Effector memory CD4-positive, alpha-beta T cell (primary cell): ENCODE measurements at places on chromosomes 1 and 21.

- DNase-seq, result no peak
Measured at GRCh38 chr1:226602186-226603021, 53.8 kb downstream of the STUM start.

- DNase-seq, result no peak
Measured at GRCh38 chr1:232522189-232522588, 107.7 kb downstream of the SIPA1L2 start.

GRCh38 chr1:156805766-156806511 is 10.7 kb downstream of the SH2D2A start:
- DNase-seq, result no peak

- DNase-seq, result peak; percentile 49
Measured at GRCh38 chr1:53328009-53328461, at the start of gene LRP8. Gene LRP8, minus strand, starts transcription at chr1:53328070. Its CDS starts 158 bp downstream, at chr1:53327912.

- DNase-seq, result no peak
Measured at GRCh38 chr1:226649780-226650179, 89.3 kb downstream of the ITPKB start.

DNA sequence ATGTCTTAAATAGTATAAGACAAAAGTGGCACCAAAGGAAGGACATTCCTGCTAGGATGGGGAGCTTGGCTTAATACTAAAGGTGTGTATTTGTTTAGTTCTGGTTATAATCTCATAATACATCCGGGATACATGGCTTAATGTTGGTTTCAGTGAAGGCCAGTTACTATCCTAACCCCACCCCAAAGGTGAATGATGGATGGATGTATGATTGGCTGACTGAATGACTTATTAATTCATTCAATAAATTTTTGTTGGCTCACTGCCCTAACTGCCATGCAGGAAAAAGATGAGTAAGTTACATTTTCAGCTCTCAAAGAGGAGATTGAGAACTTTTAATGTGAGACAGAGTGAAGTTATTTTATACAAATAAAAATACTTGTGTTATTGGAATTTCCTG is 52.2 kb downstream of the PHACTR4 start:
- no peak for DNase-seq

GRCh38 chr1:223708001-223708359 is 4.4 kb upstream of the CAPN2 start:
- DNase-seq, result no peak

- DNase-seq, result no peak
Measured at GRCh38 chr1:92901126-92901525, 60.1 kb downstream of the DIPK1A start.

DNA sequence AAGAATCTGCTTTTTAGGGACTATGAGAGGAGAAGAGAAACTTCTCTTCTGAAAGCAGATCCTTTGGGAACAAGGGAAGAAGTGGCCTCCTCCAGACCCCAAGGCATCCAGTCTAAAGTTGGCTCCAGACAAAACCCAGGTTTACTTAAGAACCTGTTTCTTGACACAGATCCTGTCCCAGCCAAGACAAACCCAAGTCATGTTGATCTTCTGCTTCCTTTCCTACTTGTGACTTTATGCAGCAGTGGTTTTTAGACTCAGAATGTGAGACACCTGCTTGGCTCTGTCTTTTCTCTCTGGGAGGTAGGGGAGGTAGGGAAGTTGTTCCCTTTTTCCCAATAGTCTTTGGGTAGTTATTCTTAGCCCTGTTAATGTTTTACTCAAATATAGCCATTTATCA is 38.3 kb downstream of the ELAPOR1 start:
- DNase-seq, result no peak

- DNase-seq, result no peak
Measured at GRCh38 chr21:29237110-29238052, 61.3 kb upstream of the BACH1 start.

DNA sequence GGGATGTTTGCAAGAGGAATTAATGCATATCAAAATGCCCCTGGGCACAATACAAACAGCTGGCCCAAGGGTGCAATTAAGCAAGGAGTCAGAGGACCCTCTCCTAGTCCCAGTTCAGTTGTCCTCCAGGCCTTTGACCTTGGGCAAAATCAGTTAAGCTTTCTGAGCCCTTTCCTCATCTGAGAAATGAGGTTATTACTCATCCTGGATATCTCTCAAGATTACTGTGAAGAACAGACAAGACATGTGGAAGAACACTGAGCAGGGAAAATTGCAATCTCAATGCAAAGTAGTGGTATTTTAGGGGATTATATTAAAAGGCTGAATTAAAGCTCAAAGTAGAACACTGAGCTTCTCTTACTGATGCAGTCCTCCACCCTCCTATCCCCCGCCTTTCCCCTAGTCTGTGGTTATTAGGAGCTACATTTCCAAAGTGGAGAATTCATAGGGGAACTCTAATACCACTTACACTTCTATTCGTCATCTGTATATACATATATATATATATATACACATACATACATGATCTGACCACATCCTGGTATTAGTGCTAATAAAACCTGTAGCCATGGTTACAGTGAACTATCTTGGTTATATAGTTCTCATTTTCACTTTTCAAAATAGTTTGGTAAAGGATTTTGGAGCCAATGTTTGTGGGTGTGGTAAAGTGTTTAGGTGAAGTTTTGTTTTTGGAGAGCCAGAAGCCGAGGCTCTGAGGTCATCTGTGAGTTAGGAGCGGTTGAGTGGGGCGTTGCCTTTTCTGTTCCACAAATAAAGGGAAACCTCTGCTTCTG is 18.1 kb downstream of the KIAA0040 start:
- no peak for DNase-seq

- DNase-seq, result no peak
Measured at GRCh38 chr1:3561702-3562101, 49.6 kb downstream of the MEGF6 start.

GRCh38 chr1:26706315-26706714 is 10.5 kb downstream of the ARID1A start:
- DNase-seq, result no peak

DNA sequence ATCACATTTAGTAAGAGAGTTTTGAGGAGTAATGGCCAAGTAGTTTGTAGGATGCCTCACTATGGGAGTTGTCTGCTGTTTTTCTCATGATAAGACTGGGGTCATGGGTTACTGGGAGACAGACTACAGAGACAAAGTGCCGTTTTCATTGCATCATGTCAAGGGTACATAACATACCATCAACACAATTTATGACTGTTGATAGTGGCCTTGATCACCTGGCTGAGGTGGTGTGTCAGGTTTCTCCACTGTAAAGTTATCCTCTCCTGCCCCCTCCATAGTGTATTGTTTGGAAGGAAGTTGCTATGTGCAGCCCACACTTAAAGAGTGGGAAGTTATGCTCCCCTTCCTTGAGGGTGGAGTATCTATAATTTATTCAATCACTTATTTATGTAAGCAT is 263.5 kb upstream of the POU3F1 start:
- DNase-seq, result no peak

- DNase-seq, result no peak
Measured at GRCh38 chr1:28175955-28176485, 470 bp downstream of the PTAFR start.

GRCh38 chr1:231679109-231679508 is 52.5 kb downstream of the DISC1 start:
- DNase-seq, result no peak

GRCh38 chr1:163709636-163710035 is 387.9 kb downstream of the NUF2 start:
- DNase-seq, result no peak

DNA sequence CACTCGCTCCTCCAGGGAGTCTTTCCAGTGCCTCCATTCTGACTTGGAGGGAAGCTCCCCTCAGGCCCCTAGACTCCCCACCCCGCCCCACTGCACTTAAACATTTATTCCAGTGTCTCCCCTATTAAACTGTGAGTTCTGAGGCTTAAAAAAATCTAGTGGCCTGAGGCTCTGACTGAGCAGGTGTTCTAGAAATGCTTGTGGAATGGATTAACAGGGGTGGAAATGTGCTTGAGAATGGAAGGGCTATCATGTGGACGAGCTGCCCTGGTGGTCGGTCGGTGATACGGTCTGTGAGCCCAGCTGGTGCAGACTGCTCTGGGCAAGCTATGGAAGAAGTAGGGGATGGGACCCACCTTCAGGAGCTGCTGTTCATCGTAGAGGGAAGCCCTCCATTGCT is 130.2 kb downstream of the PEX14 start:
- DNase-seq, result no peak

- DNase-seq, result no peak
Measured at GRCh38 chr21:20661745-20662422, 336.3 kb upstream of the NCAM2 start.

- DNase-seq, result no peak
Measured at GRCh38 chr1:147824798-147825197, 64.4 kb upstream of the GJA5 start.

DNA sequence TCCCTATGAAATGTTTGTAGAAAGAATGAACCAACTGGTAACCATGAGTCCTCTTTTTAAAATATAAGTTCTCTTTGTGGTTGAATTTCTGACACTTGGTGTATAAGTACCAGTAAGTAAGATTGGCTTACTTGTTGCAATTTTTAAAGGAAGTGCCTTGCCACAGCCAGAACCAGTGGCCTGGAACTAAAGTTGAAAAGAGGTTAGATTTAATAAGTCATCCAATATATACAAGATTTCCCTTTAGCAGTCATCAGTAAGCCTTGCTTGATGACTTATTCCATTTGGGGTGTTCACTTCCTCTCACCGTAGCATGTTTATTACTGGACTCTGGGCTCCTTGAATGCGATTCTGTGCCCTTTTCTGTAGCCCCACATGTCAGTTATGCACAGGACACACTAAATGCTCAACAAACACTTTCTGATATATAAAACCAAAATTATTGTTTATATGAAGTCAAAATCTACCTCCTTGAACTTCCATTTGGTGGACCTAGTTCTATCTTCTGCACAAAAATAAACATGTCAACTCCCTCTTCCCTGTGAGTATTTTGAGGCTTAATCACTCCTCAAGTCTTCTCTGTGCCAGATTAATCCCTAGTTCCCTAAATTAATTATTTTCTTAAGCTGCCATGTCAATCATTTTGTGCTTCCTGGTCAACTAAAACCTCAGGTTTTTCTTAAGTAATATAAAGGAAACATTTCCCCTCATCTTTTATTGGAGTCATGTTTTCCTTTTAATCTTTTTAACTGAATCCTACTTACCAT is 218.1 kb downstream of the ST6GALNAC3 start:
- DNase-seq, result no peak

GRCh38 chr1:229664133-229664689 is 38.2 kb downstream of the URB2 start:
- peak; percentile 57 for DNase-seq

DNA sequence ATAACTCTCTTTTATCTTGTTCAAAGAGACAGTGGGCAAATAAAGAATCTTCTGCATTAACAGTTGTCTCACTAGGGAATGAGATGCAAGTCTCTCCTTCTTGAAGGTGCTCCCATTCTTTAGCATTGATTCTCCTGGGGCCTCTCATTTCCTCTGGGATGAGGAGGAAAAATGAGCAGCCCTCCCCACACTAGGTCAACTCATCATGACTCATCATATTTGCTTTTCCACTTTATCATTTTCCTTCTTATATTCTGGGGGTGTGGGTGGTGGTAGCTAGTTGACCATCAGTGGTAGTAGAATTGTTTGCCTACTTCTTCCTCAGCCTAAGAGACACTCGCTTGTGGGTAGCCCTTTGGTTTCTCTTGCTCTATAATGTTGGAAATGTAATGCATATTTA is 182.0 kb upstream of the C1orf87 start:
- DNase-seq, result no peak

- DNase-seq, result no peak
Measured at GRCh38 chr1:94603663-94604062, 62.1 kb upstream of the F3 start.

DNA sequence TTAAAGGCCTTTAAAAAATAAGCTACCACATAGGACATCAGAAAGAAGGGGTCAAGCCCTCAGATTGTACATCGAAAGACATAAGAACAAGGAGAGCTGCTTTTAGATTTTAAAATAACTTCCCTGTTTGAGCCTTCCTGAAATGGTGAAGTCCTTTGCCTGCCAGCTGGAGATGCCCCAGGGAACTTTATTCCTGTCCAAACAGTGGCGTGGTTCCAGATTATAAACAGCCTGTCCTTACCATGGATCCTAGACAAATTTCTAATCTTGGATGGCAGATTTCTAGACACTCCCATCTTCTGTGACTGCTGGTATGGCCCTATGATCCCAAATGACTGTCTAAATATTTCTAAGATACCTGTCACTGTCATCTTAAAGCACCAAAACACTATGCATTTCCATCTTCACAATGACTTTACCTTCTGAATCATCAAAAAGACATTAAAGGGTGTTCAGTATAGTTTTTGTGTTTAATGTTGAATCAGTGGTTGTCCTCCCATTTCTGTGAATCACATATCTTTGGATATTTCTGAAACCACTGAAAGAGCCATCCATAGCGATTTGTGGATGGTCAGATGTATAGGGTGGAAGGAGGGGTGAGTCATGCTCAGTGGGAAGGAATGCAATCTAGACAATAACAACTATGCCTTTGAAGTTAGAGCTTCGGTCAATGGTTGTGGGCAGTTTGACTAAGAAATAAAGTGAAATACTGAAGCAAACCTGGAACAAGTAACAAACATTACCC is 23.2 kb downstream of the ILDR2 start:
- DNase-seq, result no peak

- DNase-seq, result no peak
Measured at GRCh38 chr1:31776516-31776915, 12.4 kb upstream of the ADGRB2 start.

DNA sequence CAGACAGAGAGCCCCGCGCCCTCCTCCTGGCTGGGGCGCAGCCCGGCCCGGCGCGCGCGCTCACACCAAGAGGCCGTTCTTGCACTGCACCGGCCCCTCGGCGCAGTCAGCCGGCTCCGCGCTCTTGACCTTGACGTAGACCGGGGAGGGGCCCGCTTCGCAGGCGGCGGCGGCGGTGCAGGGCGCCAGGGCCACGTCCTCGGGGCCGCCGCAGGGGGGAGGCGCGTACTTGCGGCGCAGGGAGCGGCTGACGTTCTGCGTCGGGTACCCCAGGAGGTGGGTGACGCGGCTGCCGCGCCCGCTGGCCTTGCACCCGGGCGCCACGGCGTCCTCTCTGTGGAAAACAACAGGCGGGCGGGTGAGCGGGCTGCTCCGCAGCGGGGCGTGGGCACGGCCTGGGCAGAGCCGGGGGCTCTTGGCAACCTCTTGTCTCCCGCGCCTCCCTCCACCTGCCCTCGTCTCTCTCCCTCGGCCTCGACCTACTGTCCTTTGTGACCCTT is 7.7 kb downstream of the VSIG8 start:
- DNase-seq, result peak; percentile 41

- no peak for DNase-seq
Measured at GRCh38 chr21:44763451-44764318, 37.9 kb downstream of the UBE2G2 start.

DNA sequence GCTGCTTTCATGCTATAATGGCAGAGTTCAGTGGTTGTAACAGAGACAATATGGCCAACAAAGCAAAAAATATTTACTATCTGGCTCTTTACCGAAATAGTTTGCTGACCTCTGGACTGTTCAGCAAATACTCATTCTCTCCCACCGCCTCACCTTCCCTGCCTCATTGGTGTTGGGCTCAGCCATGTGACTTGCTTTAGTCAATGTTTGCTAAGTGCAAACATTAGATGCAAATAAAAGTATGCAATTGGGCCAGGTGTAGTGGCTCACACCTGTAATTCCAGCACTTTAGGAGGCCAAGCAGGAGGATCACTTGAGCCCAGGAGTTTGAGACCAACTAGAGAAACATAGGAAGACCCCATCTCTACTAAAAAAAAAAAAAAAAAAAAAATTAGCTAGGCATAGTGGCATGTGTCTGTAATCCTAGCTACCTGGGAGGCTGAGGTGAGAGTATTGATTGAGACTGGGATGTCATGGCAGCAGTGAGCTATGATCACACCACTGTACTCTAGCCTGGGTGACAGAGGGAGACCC is 55.1 kb downstream of the RPL5 start:
- DNase-seq, result no peak
